ENCODE measurements at places on chromosomes 1 and 21. TPM values are rescaled to one million over a fixed set of nuclear protein-coding genes. Genes with fewer than 3 reads are reported as not detected.

DNA sequence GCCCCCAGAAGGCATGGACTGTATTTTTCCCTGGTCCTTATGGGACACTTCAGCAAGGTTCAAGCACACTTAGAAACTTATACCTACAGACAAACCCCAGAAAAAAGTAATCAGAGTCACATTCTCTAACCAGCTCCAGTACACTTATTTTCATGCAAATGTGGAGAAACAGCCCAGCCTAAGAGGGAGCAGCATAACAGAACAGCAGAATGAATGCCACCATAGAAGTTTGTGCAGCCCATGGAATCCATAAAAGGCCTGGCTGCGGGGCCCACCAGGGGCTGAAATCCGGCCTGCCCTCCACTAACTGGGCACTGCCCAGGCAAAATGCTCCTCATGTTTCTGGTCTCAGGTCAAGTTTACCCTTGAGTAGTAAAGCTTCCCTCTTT is 60.4 kb upstream of the ATP1A1 start:
- no peaks in the 10 kb centered on the region for H3K4me1 ChIP-seq
- no peaks in the 10 kb centered on the region for H3K36me3 ChIP-seq
- no peaks in the 10 kb centered on the region for H3K27me3 ChIP-seq
- no peak overlapping the region for H3K27ac ChIP-seq

DNA sequence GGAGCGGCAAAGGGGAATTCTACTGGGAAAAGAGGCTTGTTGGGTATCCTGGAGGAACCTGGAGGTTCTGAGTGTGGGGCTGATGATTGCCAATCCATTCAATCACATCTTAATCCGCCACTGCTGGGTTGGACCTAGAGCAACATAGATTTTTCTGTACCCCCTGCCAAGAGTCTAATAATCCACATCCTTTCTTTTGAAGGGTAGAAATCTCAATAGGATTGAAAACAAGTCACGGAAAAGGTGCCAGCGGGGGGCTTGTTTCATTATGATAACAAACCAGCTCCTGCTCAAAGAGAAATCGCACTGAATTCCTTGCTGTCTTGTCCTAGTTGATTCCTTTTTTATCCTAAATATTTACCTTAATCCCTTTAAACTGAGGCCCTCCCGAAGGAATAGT is 528.5 kb downstream of the ADGRL2 start:
- DNase-seq: no peak
- no peaks in the 10 kb centered on the region for H3K36me3 ChIP-seq
- H3K4me1 ChIP-seq: no peaks in the 10 kb centered on the region

GRCh38 chr1:54850069-54850730 is 36.8 kb downstream of the DHCR24 start:
- H3K27me3 ChIP-seq: no peaks in the 10 kb centered on the region
- no peak for DNase-seq
- H3K27ac ChIP-seq: no peak overlapping the region

DNA sequence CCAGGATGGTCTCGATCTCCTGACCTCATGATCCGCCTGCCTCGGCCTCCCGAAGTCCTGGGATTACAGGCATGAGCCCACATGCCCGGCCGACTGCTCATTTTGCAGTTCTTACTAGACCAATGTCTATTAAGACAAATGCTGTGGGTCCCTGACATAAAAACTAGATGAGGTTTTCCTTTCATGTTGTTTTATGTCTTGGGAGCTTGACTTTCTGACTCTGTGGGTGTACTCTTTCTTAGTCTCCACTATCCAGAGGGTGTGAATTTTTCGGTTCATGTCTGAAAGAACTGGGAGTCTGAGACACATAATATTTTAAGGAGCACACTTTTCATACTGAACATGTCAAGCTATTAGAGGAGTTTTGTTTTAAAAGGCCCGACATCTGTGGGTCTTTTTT is 744.9 kb upstream of the B3GALT2 start:
- no peak for DNase-seq
- no peaks in the 10 kb centered on the region for H3K27me3 ChIP-seq
- no peak overlapping the region for H3K4me3 ChIP-seq
- H3K27ac ChIP-seq: no peak overlapping the region
- no peaks in the 10 kb centered on the region for H3K36me3 ChIP-seq

DNA sequence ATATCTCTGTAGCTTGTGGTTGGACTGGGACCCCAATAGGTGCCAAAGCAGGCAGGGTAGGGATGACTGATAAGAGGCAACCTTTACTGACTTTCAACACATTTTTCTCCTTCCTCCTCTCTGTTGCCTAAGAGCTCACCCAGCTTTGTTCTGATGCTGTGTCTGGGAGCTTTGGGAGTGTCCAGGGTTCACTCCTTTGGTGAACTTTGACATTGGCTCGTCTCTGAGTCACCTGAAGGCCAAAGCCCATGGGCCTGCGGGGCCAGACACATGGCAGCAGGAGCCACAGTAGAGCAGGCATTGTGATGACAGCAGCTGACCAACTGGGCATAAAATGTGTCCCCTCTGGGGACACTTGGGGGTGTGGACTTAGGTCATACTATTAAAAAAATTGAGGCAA is 99.5 kb upstream of the ZNF644 start:
- no peaks in the 10 kb centered on the region for H3K36me3 ChIP-seq
- H3K27ac ChIP-seq: no peak overlapping the region
- H3K4me1 ChIP-seq: no peaks in the 10 kb centered on the region
- DNase-seq: no peak

- no peaks in the 10 kb centered on the region for H3K27me3 ChIP-seq
- peaks cover 4% of the 10 kb centered on the region for H3K4me1 ChIP-seq
- H3K36me3 ChIP-seq: no peaks in the 10 kb centered on the region
- no peak overlapping the region for H3K27ac ChIP-seq
Measured at GRCh38 chr1:167104256-167104633, 10.4 kb downstream of the STYXL2 start.

DNA sequence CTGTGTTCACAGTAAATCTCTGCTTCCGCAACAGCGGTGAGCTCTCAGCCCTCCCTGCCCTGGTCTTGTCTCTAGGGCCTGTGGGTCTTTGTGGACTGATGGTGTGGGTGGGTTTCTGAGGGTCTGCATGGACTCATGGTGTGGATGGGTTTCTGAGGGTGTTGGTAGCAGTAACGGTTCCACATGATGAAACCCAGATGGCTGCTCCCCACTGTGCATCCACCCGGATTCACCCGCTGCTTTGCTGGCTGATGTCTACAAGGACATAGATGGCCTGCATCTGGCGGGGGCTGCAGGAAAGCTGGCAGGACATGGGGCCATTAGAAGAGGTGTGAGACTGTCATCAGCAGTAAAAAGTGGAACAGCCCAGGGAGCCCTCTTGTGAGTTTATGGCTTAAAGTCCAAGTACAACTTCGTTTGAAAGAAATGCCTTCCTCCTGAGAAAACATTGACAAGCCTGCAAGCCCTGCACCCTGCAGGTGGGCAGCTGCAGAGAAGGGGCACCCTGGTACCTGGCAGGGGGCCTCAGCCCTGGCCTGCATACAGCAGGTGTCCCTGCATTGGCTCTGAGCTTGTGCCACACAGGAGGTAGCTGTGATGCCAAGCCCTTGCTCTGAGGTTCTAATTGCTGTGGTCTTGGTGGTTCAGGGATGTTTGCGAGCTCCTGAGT is 156.9 kb upstream of the COL6A1 start:
- no peak overlapping the region for H3K4me3 ChIP-seq
- DNase-seq: no peak
- H3K27ac ChIP-seq: no peak overlapping the region
- H3K4me1 ChIP-seq: peaks cover 7% of the 10 kb centered on the region
- no peaks in the 10 kb centered on the region for H3K36me3 ChIP-seq

GRCh38 chr1:6972399-6972798 is 187.1 kb downstream of the CAMTA1 start:
- H3K27ac ChIP-seq: no peak overlapping the region
- no peak for DNase-seq
- no peaks in the 10 kb centered on the region for H3K4me1 ChIP-seq
- H3K27me3 ChIP-seq: peaks cover 1% of the 10 kb centered on the region

- H3K4me1 ChIP-seq: peaks cover 24% of the 10 kb centered on the region
- no peaks in the 10 kb centered on the region for H3K36me3 ChIP-seq
- peak overlapping the region; percentile 78 for H3K27ac ChIP-seq
- no peak for DNase-seq
- H3K4me3 ChIP-seq: no peak overlapping the region
Measured at GRCh38 chr1:174713796-174714195, 266.0 kb downstream of the GPR52 start.

DNA sequence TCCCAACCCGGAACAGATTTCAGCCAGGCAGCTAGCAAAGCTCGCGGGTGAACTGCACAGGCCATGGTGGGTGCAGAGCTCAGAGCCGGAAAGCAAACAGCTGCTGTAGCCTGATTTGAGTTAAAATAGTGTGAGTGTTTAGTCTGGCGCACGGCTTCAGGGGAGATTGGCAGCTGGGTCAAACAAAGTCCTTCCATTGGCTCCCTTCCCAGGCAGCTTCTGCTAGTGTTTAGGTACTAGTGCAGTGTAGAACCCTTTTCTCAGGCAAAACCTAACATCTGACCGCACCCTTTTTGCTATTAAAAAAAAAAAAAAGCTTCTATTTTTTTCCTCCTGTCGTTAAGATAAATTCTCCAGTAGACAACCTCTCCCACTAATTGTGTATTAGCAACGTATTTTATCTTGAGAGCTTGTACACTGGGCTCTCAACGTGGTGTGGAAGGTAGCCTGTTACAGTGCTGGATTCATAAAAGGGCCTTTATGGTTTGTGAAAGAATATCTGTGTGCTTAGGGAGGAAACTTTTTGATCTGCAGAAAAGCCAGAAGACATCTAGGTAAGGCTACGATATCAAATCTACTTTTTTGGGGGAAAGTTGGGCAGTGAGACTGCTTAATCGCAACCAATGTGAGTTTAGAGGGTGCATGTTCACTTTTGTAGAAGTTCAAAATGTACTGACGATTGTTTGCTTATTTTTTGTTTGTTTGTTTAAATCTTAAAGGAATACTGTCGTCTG is 689.6 kb downstream of the USP25 start:
- no peaks in the 10 kb centered on the region for H3K36me3 ChIP-seq
- peaks cover 35% of the 10 kb centered on the region for H3K4me1 ChIP-seq
- peak; percentile 90 for DNase-seq
- H3K4me3 ChIP-seq: peak overlapping the region; percentile 45

The TMEM61 gene
- not detected for total RNA-seq

The C1QC gene
- total RNA-seq: 21.8 TPM

The CRB1 gene
- 0.32 TPM for total RNA-seq

The NHLH1 gene
- total RNA-seq: not detected

The VN1R5 gene
- not detected for total RNA-seq

The ZBTB8OS gene
- 27.5 TPM for total RNA-seq

The MSTO1 gene
- 14.8 TPM for total RNA-seq

The ROR1 gene
- 36.2 TPM for total RNA-seq

The PER3 gene
- total RNA-seq: 24.2 TPM

Measured in heart right ventricle (tissue), 16 donors.